ENCODE measurements at places on chromosomes 2 and 18.
A peak's percentile ranks its signal among the peaks of the same experiment; 100 is the strongest.

- peak; percentile 68 for DNase-seq
Measured at GRCh38 chr2:204544961-204545860, at the start of gene PARD3B. TSS of gene PARD3B (plus strand) at chr2:204545475. CDS start at chr2:204546000, 525 bp downstream.

- no peak for DNase-seq
Measured at GRCh38 chr2:13616616-13617015, 899.9 kb downstream of the TRIB2 start.

- no peak for DNase-seq
Measured at GRCh38 chr2:144703852-144704708, 184.2 kb upstream of the ZEB2 start.

GRCh38 chr2:68318914-68319397 lies 793 bp downstream of the CNRIP1 start:
- peak; percentile 37 for DNase-seq

GRCh38 chr2:86037141-86037794 lies 68.4 kb downstream of the POLR1A start:
- no peak for DNase-seq

- no peak for DNase-seq
Measured at GRCh38 chr18:30696201-30696600, 346.3 kb downstream of the DSC3 start.

DNA sequence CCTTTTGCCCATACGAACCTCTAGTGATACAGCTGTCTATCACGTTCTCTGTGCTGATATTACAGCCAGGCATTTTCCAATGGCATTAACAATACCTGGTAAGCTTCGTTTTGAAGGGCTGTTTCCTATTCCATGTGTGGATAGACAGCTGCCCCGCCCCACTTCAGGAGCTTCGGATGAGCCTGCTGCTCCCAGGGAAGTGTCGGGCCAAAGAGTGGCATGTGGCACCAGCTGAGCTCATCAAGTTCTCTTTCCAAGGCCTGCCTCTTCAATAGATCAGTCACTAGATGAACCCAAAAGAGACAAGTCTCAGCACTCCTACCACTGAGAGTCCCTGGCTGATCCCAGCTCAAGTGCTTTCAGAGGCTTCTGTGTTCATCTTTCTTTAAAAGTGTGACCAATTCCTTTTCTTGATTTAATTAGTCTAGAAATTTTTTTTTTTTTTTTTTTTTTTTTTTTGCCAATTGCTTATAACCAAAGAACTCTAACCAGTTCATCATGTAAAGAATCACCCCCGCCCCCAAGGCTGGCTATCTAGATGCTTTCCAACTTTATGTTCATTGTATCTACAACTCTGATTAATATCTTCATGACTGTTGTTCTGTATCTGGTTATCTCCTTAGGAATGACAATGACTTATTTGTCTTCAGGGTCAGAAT lies 46.6 kb downstream of the HDAC4 start:
- DNase-seq = no peak

DNA sequence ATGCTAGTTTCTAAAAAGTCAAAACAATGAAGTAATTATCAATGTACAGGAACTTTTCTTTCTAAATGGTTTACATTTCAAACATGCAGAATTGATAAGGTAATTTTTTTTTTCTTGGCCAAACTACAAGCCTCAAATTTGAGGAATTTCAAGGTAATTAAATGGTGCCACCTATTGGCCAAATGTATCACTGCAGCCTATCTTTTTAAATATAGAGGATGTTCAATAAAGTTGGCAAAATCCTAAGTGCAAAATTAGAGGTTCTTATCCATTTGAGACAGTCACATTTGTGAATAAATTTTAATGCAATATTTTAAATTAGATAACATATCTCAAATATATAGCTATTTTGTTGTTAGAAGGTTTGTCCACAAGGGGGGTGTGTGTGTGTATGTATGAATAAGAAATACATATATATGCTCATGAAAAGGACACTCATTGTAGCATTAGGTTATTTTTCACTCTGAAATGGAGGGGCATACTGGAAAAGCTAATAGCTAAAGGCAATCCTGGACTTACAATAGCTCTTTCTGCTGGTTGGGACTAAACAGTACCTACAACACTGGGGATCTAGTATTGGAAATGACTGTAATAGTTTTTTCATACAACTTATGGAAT lies 26.2 kb downstream of the MMADHC start:
- DNase-seq = peak; percentile 51

GRCh38 chr2:85049236-85049635 lies 78.3 kb downstream of the KCMF1 start:
- no peak for DNase-seq

GRCh38 chr2:85649201-85650190 lies 18.5 kb downstream of the SFTPB start:
- DNase-seq = no peak

DNA sequence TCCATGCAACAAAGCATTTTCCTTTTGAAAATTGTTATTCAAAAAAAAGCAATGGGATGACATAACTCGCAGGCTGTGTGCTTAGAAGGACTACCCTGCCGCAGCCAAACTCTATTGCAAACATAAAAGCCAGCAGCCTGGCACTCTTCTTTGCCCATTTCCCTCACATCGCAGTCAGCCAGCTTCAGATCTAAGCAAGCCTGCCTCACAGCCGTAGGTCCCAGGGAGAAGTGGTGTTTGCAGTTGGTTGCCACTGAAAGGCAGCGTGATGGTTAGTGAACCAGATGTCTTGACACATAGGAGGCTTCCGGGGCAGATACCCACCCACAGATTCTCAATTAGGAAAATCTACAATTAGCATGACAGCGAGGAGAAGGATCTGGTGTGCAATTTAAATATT lies 655.2 kb downstream of the RNF144A start:
- no peak for DNase-seq

- no peak for DNase-seq
Measured at GRCh38 chr18:29181151-29181901, 1004.4 kb upstream of the CDH2 start.

DNA sequence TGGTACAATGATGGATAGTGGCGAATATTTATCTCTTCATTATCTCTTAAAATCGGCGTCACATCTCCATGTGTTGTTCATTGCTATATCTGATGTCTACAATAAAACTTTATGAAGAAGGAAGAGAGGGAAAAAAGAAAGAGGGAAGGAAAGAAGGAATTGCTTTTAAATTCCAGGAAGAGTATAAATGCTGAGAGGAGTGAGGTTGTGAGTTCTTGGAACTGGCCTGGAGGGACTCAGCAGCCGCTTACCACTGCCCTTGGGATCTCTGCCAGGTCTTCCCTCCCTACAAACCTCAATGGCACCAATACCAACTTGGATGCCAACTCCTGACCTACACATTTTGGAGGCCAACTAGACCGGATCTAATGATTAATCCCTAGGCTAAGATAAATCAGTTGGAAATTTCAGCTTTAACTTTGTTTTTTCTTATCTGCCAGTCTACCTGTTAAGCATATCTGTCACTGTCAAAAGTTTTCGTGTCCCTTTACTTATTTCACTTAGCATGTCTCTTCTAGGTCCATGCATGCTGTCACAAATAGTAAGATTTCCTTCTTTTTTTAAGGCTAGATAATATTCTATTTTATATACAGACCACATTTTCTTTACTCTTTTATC lies 9.8 kb downstream of the SCN9A start:
- DNase-seq = no peak

DNA sequence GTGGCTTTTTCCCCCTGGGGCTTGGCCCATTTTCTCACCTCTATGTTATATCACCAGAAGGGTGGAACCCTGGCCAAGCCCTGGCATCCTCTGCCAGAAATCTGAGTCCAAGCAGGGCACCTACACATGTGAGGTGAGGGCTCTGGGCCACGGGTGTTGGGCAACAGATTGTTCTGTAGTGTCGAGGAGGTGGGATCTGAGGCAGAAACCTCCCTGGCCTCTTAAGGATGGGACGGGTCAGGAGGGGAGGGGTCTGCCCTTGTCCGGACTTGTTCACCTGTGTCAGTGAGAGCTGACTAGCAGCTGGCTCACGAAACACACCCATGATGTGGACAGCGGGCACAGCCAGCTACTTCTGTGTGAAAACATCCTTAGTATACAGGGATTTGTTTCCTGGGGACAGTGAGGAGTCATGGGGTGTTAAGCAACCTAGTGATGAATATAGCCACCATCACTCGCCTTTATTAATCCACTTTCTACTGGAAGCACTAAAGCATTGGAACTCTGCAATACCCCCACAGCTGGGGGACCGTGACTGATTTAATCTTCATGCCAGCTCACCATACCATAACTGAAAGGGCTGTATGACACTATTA lies 35.6 kb downstream of the EPAS1 start:
- DNase-seq = no peak

Data from endothelial cell (in vitro differentiated cells).